Mesothelial cell of epicardium (in vitro differentiated cells): ENCODE measurements at places on chromosomes 7 and 10. TPM values are rescaled to one million over a fixed set of nuclear protein-coding genes. Genes with fewer than 3 reads are reported as not detected.
A peak's percentile ranks its signal among the peaks of the same experiment; 100 is the strongest.

DNA sequence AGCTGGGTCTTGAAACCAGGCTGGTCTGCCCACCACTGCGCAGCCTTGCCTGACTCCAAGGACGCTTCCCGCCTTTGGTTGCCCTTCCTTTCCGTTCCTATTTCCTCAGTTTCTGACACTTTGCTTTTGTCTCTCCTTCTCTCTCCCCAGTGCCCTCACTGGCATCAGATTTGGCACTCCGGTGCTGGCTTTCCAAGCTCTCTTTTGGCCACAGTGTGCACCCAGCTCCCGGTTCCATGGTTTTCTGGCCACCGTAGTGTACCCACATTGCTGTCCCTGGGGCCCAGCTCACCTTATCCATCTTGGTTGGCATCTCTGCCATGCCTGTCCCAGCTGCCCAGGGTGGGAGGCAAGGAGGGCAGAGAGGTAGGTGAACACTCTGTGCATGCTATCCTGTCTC lies 142.2 kb downstream of the PLXNA4 start:
- no peak for DNase-seq
- H3K4me3 ChIP-seq: no peak overlapping the region
- no peaks in the 10 kb centered on the region for H3K36me3 ChIP-seq
- no peak overlapping the region for H3K27ac ChIP-seq
- peaks cover 50% of the 10 kb centered on the region for H3K27me3 ChIP-seq

ICA1 gene
- 6.8 to 8.3 TPM (median 8.2 TPM) in 3 replicates for total RNA-seq

DNA sequence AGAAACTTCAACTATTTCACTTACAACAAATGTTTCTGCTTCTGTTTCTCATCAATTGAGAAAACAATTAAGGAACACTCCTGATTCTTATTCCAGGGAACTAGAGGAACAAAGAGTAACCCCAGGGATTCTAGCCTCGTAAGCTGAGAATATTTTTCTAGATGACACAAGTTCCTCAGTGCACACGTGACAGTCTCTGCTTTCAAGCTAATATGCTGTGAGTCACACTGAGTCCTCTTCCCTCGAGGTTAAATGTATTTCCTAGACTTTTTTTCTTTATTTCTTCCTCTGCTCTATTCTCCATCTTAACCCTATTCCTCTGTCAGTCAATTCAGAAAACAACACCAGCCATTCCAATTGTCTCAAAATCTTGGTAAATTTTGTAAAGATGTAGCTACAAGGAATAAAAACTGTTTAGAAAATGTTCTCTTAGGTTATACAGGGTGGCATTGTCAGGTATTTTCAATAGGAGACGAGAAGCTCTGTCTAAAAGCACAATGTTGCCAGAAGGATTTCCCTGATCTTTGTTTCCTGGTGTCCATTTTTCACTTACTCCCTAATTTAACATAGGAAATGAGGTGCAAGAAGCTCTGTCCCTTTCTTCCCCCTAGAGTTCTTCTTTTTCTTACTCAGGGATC lies 5.8 kb upstream of the C1GALT1 start:
- H3K27me3 ChIP-seq: no peaks in the 10 kb centered on the region
- no peak overlapping the region for H3K4me3 ChIP-seq
- H3K27ac ChIP-seq: peak overlapping the region; percentile 92
- peaks cover 4% of the 10 kb centered on the region for H3K36me3 ChIP-seq
- no peak for DNase-seq
- H3K4me1 ChIP-seq: peaks cover 32% of the 10 kb centered on the region

GRCh38 chr7:25454020-25454419 lies 225.7 kb upstream of the NPVF start:
- H3K4me1 ChIP-seq: peaks cover 16% of the 10 kb centered on the region
- H3K27me3 ChIP-seq: peaks cover 43% of the 10 kb centered on the region
- no peak for DNase-seq
- no peak overlapping the region for H3K27ac ChIP-seq
- H3K36me3 ChIP-seq: no peaks in the 10 kb centered on the region

GRCh38 chr10:116690356-116691322 lies 51.7 kb downstream of the HSPA12A start:
- H3K27me3 ChIP-seq: peaks cover 10% of the 10 kb centered on the region
- H3K4me3 ChIP-seq: no peak overlapping the region
- peaks cover 38% of the 10 kb centered on the region for H3K4me1 ChIP-seq
- no peak overlapping the region for H3K27ac ChIP-seq

KCNH2 gene
- 11.2 to 12.3 TPM (median 11.7 TPM) in 3 replicates for total RNA-seq

GRCh38 chr7:37141742-37142141 lies 306.9 kb downstream of the ELMO1 start:
- H3K4me1 ChIP-seq: peaks cover 9% of the 10 kb centered on the region
- DNase-seq: no peak
- H3K27ac ChIP-seq: no peak overlapping the region
- H3K4me3 ChIP-seq: no peak overlapping the region

MEIG1 gene
- 0.56 to 0.77 TPM in 2 of 3 replicates, not detected in the other for total RNA-seq

DNA sequence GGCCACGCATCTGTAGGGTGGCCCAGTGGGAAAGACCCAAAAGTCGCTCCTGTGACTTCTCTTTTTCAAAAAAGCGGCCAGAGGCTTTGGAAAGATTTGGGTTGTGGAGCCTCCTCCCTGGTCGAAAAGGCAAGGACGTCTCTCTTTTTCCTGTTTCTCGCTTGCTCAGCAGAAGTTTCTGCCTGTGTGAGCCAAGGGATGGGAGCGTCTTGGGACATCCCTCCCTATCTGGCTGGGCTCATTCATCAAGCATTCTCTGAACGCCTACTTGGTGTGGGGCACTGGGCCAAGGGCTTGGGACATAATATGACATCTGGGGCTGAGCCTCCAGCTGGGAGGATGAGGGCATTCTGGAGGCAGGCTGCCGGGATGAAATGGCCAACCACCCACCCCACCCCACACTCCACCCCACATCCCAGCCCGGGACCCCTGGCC lies 120.9 kb downstream of the C10orf105 start:
- H3K27ac ChIP-seq: no peak overlapping the region
- H3K36me3 ChIP-seq: no peaks in the 10 kb centered on the region
- H3K4me1 ChIP-seq: peaks cover 19% of the 10 kb centered on the region
- DNase-seq: no peak
- no peak overlapping the region for H3K4me3 ChIP-seq
- no peaks in the 10 kb centered on the region for H3K27me3 ChIP-seq

CRYGN gene
- total RNA-seq: 9.4 to 12.2 TPM (median 10.5 TPM) in 3 replicates
